PC-9 (cell line): ENCODE measurements at places on chromosomes 2 and 18. TPM values are rescaled to one million over a fixed set of nuclear protein-coding genes. Genes with fewer than 3 reads are reported as not detected.

CIAO1 gene
- total RNA-seq, result 85.3 and 99.5 TPM in 2 replicates

LYPD6 gene
- 0.74 and 1.1 TPM in 2 replicates for total RNA-seq

CHAC2 gene
- 2.7 and 5.0 TPM in 2 replicates for total RNA-seq

SERPINB5 gene
- total RNA-seq, result 25.5 and 26.2 TPM in 2 replicates

TYMS gene
- 138 and 149 TPM in 2 replicates for total RNA-seq

HOXD12 gene
- total RNA-seq, result not detected in 2 replicates

MRO gene
- not detected in 2 replicates for total RNA-seq

NEU4 gene
- total RNA-seq, result 0.90 and 0.92 TPM in 2 replicates

GALR1 gene
- not detected in 2 replicates for total RNA-seq

ALPP gene
- 47.5 and 57.8 TPM in 2 replicates for total RNA-seq

IL36A gene
- total RNA-seq, result not detected in 2 replicates

APCDD1 gene
- not detected in 2 replicates for total RNA-seq

SLC5A7 gene
- total RNA-seq, result not detected in 2 replicates

FNDC4 gene
- total RNA-seq, result 5.3 and 6.3 TPM in 2 replicates

REG3G gene
- total RNA-seq, result not detected in 2 replicates

IL36G gene
- not detected in 2 replicates for total RNA-seq

MARCO gene
- total RNA-seq, result not detected in 2 replicates
